ENCODE measurements at places on chromosomes 12 and 14. TPM values are rescaled to one million over a fixed set of nuclear protein-coding genes. Genes with fewer than 3 reads are reported as not detected.

Gene FIGNL2
- total RNA-seq = not detected

GRCh38 chr12:131101703-131102492 lies 148.2 kb downstream of the ADGRD1 start:
- no peaks in the 10 kb centered on the region for H3K36me3 ChIP-seq
- no peaks in the 10 kb centered on the region for H3K27me3 ChIP-seq
- H3K4me1 ChIP-seq = peaks cover 7% of the 10 kb centered on the region
- no peak overlapping the region for H3K4me3 ChIP-seq
- DNase-seq = no peak
- no peak overlapping the region for H3K27ac ChIP-seq

GRCh38 chr14:91918186-91918883 lies 29.2 kb downstream of the FBLN5 start:
- H3K36me3 ChIP-seq = no peaks in the 10 kb centered on the region
- no peak overlapping the region for H3K27ac ChIP-seq
- H3K27me3 ChIP-seq = no peaks in the 10 kb centered on the region
- DNase-seq = no peak
- H3K4me3 ChIP-seq = no peak overlapping the region

- H3K4me3 ChIP-seq = no peak overlapping the region
- H3K36me3 ChIP-seq = no peaks in the 10 kb centered on the region
- H3K4me1 ChIP-seq = no peaks in the 10 kb centered on the region
Observed at GRCh38 chr12:98465950-98466602, 49.3 kb upstream of the TMPO start.

- H3K27me3 ChIP-seq = no peaks in the 10 kb centered on the region
- DNase-seq = no peak
- H3K4me1 ChIP-seq = peaks cover 16% of the 10 kb centered on the region
Observed at GRCh38 chr12:116606397-116606796, 47.2 kb downstream of the MAP1LC3B2 start.

DNA sequence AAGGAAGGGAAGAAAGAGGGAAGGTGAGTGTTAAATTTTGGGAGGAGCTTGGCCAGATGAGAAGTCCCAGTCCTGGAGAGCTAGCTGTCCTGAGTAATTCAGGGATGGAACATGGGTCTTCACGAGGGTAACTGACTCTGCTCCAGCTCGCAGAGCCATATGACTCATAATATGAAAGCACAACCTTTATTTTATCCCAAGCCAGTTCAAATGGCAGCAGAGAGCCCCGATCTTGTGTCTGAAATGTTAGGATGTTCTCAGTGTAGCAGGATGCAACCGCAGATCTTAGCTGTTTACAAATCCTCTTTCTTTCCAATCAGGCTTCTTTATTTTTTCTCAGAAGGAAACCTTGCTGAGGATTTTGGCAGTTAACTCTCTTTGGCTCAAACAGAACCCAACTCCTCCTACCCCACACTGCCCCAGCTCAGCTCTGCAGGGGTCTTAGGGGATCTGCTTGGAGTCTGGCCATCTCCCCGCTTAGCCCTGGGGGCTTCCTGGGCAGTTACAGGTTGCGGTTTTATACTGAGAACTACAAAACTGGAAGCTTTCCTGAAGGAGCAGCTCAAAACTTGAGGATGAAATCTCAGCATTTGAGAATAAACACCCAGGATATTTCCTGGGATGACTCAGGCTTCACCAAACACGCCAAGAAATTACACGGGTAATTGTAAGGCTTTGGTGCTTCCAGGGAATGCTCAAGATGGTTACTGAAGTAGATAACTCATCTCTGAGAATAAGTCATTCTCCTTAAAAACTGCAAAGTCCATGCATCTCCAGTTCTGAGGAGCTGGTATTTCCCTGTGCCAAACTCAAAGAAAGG lies 92.5 kb downstream of the VCPKMT start:
- peaks cover 23% of the 10 kb centered on the region for H3K4me1 ChIP-seq

DNA sequence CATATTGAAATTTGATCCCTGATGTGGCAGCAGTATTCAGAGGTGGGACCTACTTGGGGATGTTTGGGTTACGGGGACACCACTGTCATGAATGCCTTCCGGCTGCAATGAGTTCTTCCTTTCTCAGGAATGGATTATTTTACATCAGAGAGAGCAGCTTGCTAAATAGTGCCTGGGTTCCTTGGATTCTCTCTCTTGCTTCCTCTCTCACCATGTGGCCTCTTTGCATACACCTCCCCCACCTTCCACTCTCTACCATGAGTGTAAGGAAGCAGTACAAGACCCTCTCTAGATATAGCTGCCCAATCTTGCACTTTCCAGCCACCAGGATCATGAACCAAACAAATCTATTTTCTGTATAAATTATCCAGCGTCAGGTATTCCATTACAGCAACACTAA lies 15.4 kb upstream of the SCAF11 start:
- no peak overlapping the region for H3K4me3 ChIP-seq
- 0 out of 2 replicates have a peak, but pooled peaks cover 3% of the 10 kb centered on the region for H3K27me3 ChIP-seq
- no peaks in the 10 kb centered on the region for H3K4me1 ChIP-seq
- no peaks in the 10 kb centered on the region for H3K36me3 ChIP-seq

Measured in SJSA1 (cell line).